Metanephros (tissue), 2 donors: ENCODE measurements at places on chromosomes 2 and 18. TPM values are rescaled to one million over a fixed set of nuclear protein-coding genes. Genes with fewer than 3 reads are reported as not detected.

The SERPINB4 gene
- total RNA-seq = not detected

The ATIC gene
- total RNA-seq = 46.4 TPM

The BMP10 gene
- total RNA-seq = not detected

The ITGA4 gene
- 51.7 TPM for total RNA-seq

The EVX2 gene
- total RNA-seq = not detected

The GKN2 gene
- 0.53 TPM for total RNA-seq

The SNED1 gene
- 35.0 TPM for total RNA-seq

The SCN7A gene
- 17.2 TPM for total RNA-seq

The C2orf15 gene
- total RNA-seq = 8.7 TPM

The SMARCAL1 gene
- 38.8 TPM for total RNA-seq

The RAB31 gene
- total RNA-seq = 24.3 TPM

The MBD5 gene
- total RNA-seq = 67.3 TPM

The GALNT5 gene
- total RNA-seq = 0.70 TPM

The STARD6 gene
- total RNA-seq = not detected

The MOGAT1 gene
- total RNA-seq = not detected

The SCTR gene
- total RNA-seq = 3.7 TPM

The DTNA gene
- total RNA-seq = 23.8 TPM

The TRIP12 gene
- total RNA-seq = 211 TPM

The CARF gene
- total RNA-seq = 16.1 TPM

The LOXHD1 gene
- total RNA-seq = 2.2 TPM

The SP140L gene
- 11.3 TPM for total RNA-seq

The LAMA3 gene
- 2.3 TPM for total RNA-seq

The CDCA7 gene
- 12.0 TPM for total RNA-seq

The PARD3B gene
- total RNA-seq = 44.8 TPM

The SERPINB3 gene
- not detected for total RNA-seq

The CTAGE1 gene
- total RNA-seq = not detected

The SP5 gene
- total RNA-seq = 3.3 TPM

The CDK15 gene
- total RNA-seq = 1.3 TPM

The OXER1 gene
- total RNA-seq = 8.1 TPM

The REEP1 gene
- total RNA-seq = 6.5 TPM
